ENCODE measurements at places on chromosomes 7 and 10. TPM values are rescaled to one million over a fixed set of nuclear protein-coding genes. Genes with fewer than 3 reads are reported as not detected.

The EPHB6 gene
- under 0.01 TPM for total RNA-seq

The CALY gene
- not detected for total RNA-seq

The TLX1 gene
- total RNA-seq = not detected

The FKBP6 gene
- total RNA-seq = not detected

The SLC18A3 gene
- total RNA-seq = not detected

The ABCA13 gene
- total RNA-seq = 3.0 TPM

The CDC14C gene
- total RNA-seq = 0.09 TPM

The TEX47 gene
- total RNA-seq = not detected

The OR2A5 gene
- total RNA-seq = not detected

The TMEM184A gene
- total RNA-seq = under 0.01 TPM

The GRID1 gene
- not detected for total RNA-seq

The STAG3 gene
- total RNA-seq = 0.32 TPM

The NPC1L1 gene
- total RNA-seq = 0.09 TPM
